Epithelial cell of alveolus of lung (primary cell): ENCODE measurements at places on chromosomes 6 and 20. TPM values are rescaled to one million over a fixed set of nuclear protein-coding genes. Genes with fewer than 3 reads are reported as not detected.

The VARS2 gene
- total RNA-seq: 14.1 and 14.5 TPM in 2 replicates

The CD24 gene
- total RNA-seq: 6.5 and 32.8 TPM in 2 replicates

The MOCS1 gene
- total RNA-seq: 11.2 and 18.5 TPM in 2 replicates

The DUSP15 gene
- 0.13 TPM in 1 of 2 replicates, not detected in the other for total RNA-seq

The ATP6V1G2 gene
- 4.1 and 5.9 TPM in 2 replicates for total RNA-seq

The HCRTR2 gene
- total RNA-seq: not detected in 2 replicates

The RCAN2 gene
- total RNA-seq: 5.3 and 5.9 TPM in 2 replicates

The CDSN gene
- 0.13 TPM in 1 of 2 replicates, not detected in the other for total RNA-seq

The AKAP12 gene
- total RNA-seq: 70.9 and 129 TPM in 2 replicates

The PEX7 gene
- 7.9 and 9.7 TPM in 2 replicates for total RNA-seq

The DEFB124 gene
- not detected in 2 replicates for total RNA-seq

The KCNK15 gene
- total RNA-seq: not detected in 2 replicates

The RFX6 gene
- not detected in 2 replicates for total RNA-seq

The NKX2-4 gene
- not detected in 2 replicates for total RNA-seq

The ZNF335 gene
- 8.8 and 17.7 TPM in 2 replicates for total RNA-seq

The IYD gene
- 0.08 TPM in 1 of 2 replicates, not detected in the other for total RNA-seq

The BTN1A1 gene
- total RNA-seq: not detected in 2 replicates

The METTL24 gene
- not detected in 2 replicates for total RNA-seq

The SLC13A3 gene
- 3.1 and 8.2 TPM in 2 replicates for total RNA-seq

The RAD21L1 gene
- total RNA-seq: 0.52 and 0.88 TPM in 2 replicates

The OPRM1 gene
- not detected in 2 replicates for total RNA-seq

The NRSN1 gene
- not detected in 2 replicates for total RNA-seq

The LGSN gene
- not detected in 2 replicates for total RNA-seq

The PLCB4 gene
- total RNA-seq: 0.16 and 1.7 TPM in 2 replicates

The SPTLC3 gene
- total RNA-seq: 2.1 and 2.4 TPM in 2 replicates

The NOTCH4 gene
- total RNA-seq: 3.2 and 4.0 TPM in 2 replicates

The OR2B6 gene
- not detected in 2 replicates for total RNA-seq

The COL9A3 gene
- total RNA-seq: 1.3 and 44.4 TPM in 2 replicates

The BPIFB2 gene
- total RNA-seq: not detected in 2 replicates

The GNL1 gene
- total RNA-seq: 33.7 and 55.1 TPM in 2 replicates

The PLG gene
- total RNA-seq: not detected in 2 replicates

The RSPH4A gene
- 0.40 TPM in 1 of 2 replicates, not detected in the other for total RNA-seq

The FAM209B gene
- not detected in 2 replicates for total RNA-seq

The TMEM63B gene
- total RNA-seq: 22.8 and 27.7 TPM in 2 replicates

The ZNF165 gene
- 0.16 and 0.39 TPM in 2 replicates for total RNA-seq

The SNPH gene
- 8.1 and 9.2 TPM in 2 replicates for total RNA-seq

The ETV7 gene
- total RNA-seq: 0.48 and 1.3 TPM in 2 replicates

The ZFP64 gene
- total RNA-seq: 25.4 and 47.7 TPM in 2 replicates

The GLYATL3 gene
- not detected in 2 replicates for total RNA-seq

The CFAP206 gene
- 0.39 TPM in 1 of 2 replicates, not detected in the other for total RNA-seq

The RAET1L gene
- total RNA-seq: not detected in 2 replicates

The ZSCAN31 gene
- total RNA-seq: 1.9 and 5.1 TPM in 2 replicates

The PSMB8 gene
- 44.0 and 73.2 TPM in 2 replicates for total RNA-seq

The EYA2 gene
- 0.24 and 1.2 TPM in 2 replicates for total RNA-seq
